ENCODE measurements at places on chromosomes 2 and 18. TPM values are rescaled to one million over a fixed set of nuclear protein-coding genes. Genes with fewer than 3 reads are reported as not detected.

RNF152 gene
- total RNA-seq = 21.3 TPM

RESP18 gene
- not detected for total RNA-seq

UNC80 gene
- 0.39 TPM for total RNA-seq

MERTK gene
- total RNA-seq = 22.0 TPM

PER2 gene
- 14.7 TPM for total RNA-seq

DNA sequence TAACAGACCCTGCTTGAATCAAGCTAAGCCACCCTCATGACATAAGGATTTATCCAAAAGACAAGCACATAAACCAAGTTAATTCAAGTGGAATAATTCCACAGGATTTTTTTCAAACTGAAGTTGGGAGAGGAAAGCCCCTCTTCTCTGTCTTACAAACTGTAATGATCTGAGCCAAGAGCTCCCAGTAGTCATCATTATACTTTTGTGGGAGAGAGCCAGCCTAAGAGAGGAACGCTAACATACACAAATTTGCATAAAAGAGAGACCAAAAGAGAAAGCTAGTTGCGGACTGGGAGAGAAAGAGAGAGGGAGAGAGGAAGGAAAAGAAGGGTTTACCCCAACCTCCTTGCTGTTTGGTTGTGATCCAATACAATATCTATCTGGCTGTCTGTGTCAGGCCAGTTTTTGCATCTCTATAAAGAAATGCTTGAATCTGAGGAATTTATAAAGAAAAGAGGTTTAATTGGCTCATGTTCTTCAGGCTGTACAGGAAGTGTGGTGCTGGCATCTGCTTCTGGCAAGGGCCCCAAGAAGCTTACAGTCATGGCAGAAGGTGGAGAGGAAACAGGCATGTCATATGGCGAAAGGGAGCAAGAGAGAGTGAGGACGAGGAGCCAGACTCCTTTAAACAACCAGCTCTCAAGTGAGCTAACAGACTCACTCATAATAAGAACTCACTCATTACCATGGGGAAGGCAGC lies 20.8 kb upstream of the PUM2 start:
- no peak for DNase-seq

DNA sequence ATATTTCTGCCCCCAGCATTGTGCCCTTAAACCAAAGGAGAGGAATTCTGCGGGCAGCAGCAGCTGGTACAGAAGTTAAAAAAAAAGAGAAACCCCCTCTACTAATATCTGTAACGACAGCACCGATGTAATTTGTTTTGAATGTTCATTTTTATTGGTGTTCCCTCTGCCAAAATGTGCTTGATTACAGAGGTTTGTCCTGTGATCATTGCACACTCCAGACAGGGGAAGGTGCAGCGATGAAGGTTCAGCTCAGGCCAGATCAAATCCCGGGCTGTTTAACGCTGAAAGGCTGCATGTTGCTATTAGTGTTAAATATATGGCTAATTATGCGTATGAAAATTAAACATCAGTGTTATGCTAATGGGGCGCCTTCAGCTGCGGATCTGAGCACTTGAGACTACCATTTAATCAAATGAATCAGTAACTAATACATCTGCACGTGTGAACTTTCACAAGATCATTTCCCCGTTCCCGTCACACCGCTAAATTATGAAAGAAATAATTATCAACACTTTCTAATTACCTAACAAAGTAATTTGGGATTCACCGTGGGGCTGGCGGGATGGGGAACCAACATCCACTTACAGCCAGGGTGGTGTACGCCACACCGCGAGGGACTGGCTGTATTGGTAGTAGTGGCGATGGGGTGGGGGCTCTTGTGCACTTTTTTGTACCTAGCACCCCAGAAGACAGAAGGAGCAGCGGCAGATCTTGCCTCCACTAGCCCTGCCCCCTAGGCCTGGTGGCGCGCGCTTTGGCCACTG lies 1.5 kb upstream of the DLX1 start:
- no peak for DNase-seq

DNA sequence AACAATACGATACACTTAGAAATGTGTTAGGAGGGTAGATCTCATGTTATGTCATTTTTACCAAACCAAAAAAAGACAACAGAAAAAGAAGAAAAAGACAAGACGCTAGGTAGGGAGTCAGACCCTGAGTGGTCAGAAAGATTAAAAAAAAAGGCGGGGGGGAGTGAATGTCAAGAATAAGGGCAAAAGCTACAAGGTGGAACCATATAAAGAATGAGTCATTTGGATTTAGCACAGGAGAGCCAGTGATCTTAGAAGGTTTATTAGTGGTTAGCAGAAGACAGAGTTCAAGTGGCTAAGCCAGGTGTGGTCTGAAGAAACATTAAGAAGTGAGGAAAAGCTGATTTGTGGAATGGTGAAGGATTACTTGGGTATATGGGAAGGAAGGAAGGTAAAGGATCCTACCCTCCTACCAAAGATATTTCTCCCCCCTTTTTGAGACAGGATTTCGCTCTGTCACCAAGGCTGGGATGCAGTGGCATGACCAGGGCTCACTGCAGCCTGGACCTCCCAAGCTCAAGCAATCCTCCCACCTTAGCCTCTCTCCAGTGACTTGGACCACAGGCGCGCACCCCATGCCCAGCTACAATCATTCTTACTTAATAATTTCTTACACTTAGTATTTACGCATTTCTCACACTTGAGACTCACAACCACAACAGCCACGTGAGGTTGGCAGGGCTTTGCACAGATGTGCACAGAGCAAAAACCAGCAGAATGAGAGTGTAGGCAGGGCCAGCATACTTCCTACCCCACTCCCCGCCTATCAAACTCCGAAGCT lies 2.6 kb downstream of the DSC2 start:
- no peak for DNase-seq

- no peak for DNase-seq
Measured at GRCh38 chr18:70036771-70037347, 89.2 kb upstream of the CD226 start.

DNA sequence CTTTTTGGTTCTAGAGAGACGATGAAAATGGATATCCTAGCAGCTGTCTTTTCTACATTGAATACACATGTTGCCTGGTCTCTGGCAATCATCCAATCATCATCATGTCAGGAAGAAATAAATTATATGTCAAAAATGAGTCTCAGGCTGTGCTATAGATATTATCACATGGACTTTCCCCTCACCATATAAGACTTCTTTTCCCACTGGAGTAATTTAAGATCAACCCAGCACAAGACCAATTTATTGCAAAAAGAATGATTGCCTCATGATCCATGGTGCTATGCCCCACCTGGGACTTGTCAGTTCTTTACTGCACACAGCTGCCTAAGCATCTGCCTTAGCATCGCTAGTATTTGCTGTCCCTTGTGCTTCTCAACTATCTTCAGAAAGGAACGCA lies 783.7 kb upstream of the TMEFF2 start:
- DNase-seq = no peak

GRCh38 chr2:105886687-105887086 lies 142.0 kb downstream of the NCK2 start:
- DNase-seq = no peak

DNA sequence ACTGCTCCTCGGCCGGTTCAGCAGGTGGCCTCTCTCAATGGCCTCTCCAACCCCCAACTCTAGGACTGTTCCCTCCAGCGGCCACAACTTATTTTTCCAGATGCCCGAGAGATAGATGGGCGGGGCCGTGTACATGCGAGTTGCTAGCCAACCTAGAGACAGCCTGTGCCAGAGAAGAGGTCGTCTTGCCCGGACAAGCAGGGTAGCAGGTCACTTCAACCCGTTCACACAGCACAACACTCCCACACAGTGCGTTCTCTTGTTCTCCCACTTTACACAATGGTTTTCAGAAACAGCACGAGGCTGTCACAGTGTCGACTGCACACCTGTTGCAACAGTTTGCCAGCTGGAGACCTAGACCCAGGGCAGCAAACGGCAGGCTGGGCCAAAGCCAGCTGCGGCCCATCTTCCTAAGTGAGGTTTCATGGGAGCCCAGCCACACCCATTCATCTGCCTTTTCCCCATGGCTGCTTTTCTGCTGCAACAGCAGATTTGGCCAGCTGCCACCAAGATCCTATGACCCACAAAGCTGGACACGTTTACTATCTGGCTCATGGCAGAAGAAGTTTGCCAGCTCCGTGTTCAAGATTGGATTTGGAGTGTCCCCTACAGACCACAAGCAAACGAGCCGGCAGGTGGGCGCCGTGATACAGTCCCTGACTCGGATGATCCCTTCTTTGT lies 7.3 kb upstream of the PRLH start:
- DNase-seq = peak; percentile 66

GRCh38 chr2:202758604-202759003 lies 113.0 kb downstream of the ICA1L start:
- no peak for DNase-seq

- DNase-seq = no peak
Measured at GRCh38 chr2:11340717-11341116, 3.7 kb downstream of the ROCK2 start.

- no peak for DNase-seq
Measured at GRCh38 chr2:66982766-66983165, 414.4 kb upstream of the ETAA1 start.

- no peak for DNase-seq
Measured at GRCh38 chr2:205869439-205869838, 187.1 kb downstream of the NRP2 start.

DNA sequence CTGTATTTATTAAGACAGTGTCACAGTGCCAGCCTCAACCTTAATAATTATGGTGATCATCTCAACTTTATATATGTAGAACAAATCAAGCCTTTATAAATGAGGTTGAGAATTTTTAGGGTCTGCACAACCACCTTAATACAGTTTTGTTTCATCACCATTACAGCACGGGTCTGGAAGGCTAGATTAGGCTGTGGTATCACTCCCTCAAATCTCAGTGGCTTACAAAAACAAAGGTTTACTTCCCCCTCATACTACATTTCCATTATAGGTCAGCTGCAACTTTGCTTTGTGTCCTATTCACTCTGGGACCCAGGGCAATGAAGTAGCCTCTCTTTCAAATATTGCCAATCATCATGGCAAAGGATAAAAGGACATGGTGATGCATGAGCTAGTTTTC lies 23.3 kb upstream of the USP14 start:
- no peak for DNase-seq

GRCh38 chr2:67268797-67269196 lies 128.3 kb upstream of the ETAA1 start:
- no peak for DNase-seq

All from upper lobe of left lung (tissue), 6 donors.